ENCODE measurements at places on chromosomes 4 and X. TPM values are rescaled to one million over a fixed set of nuclear protein-coding genes. Genes with fewer than 3 reads are reported as not detected.

USP26 gene
- total RNA-seq: not detected

TBC1D14 gene
- 58.8 TPM for total RNA-seq

ANKRD50 gene
- 47.5 TPM for total RNA-seq

VCX3B gene
- total RNA-seq: not detected

SPANXN4 gene
- total RNA-seq: not detected

MAGEA3 gene
- not detected for total RNA-seq

DNA sequence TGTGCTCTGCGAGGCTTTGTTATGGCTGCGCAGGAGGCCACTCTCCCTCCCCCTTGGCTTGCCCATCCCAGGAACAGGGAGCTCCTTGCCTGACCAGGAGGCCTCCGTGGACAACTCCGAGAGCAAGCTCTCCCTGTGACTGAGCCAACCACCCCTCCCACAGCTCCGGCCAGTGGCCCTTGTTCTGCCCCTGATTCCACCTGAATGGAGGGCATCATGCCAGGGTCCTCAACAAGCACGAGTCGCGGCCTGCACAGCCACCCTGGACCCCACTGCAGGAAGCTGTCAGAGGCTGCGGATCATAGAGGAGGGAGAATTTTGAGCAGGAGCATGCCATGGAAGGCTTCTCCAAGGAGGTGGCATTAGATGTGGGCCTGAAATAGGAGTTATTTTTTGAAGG, 44.8 kb upstream of the GRPEL1 start:
- DNase-seq: no peak

DNA sequence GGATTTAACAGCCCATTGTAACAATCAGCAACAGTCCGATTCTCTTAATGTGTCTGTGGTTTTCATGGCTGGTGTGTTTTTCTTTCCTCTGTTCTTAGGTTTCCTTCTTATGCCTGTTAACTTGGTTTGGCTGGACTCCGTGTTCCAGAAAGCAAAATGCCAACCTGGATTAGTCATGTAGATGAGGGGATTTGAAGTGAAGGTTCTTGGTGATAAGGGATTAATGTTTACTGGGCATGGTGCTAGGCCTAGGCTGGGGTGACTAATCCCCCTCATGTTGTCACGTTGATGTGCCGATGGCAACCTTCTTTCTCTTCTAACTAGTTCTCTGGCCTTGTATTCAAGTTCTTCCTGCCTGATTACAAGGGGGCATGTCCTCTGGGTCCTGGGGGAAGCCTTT, 85.9 kb downstream of the REPS2 start:
- no peak for DNase-seq

- DNase-seq: no peak
Measured at GRCh38 chr4:61251129-61251528, 51.0 kb downstream of the ADGRL3 start.

- no peak for DNase-seq
Measured at GRCh38 chr4:164512124-164512523, 241.8 kb upstream of the SMIM31 start.

- no peak for DNase-seq
Measured at GRCh38 chrX:40734971-40735324, 394 bp downstream of the MED14 start.

- DNase-seq: no peak
Measured at GRCh38 chr4:2434420-2434819, 15.7 kb downstream of the CFAP99 start.

GRCh38 chr4:100042711-100043110, 92.6 kb upstream of the H2AZ1 start:
- DNase-seq: no peak

DNA sequence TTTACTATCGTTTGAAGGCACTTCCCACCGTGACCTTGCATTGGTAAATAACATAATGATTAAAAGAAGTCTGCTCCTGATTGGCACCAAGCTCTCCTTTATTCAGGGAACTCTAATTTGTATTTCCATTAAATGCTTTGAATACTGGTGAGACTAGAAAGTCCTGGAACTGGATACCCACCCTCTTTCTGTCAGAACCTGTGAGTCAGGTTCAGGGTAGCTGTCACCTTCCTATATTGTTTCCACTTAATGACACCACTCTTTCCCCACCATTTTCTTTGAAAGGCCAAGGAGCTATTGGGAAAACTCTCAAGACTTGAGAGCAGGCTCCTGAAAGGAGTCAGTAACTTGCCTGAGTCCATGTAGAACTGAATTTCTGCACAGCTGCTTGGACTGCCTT, 55.9 kb upstream of the RASSF6 start:
- DNase-seq: no peak

- peak; percentile 50 for DNase-seq
Measured at GRCh38 chrX:15468036-15468435, 25.1 kb downstream of the PIR start.

DNA sequence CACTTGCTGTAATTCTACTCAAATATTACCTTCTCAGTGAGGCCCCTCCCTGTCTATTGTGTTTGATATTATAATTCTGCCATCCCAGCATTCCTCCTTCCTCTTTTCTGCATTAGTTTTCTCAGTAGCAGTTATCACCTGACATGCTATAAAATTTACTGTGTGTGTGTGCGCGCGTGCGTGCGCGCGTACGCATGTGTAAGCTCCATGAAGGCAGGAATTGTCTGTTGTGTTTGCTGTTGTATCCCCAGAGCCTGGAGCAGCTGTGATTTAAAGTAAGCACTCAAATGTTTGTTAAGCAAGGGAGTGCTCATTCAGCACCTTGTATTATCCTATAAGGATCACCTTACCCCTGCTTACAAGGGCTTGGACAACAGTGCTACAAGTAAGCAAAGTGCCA, 8.6 kb downstream of the SRD5A3 start:
- DNase-seq: no peak

- no peak for DNase-seq
Measured at GRCh38 chr4:87108142-87108546, 112.3 kb downstream of the KLHL8 start.

DNA sequence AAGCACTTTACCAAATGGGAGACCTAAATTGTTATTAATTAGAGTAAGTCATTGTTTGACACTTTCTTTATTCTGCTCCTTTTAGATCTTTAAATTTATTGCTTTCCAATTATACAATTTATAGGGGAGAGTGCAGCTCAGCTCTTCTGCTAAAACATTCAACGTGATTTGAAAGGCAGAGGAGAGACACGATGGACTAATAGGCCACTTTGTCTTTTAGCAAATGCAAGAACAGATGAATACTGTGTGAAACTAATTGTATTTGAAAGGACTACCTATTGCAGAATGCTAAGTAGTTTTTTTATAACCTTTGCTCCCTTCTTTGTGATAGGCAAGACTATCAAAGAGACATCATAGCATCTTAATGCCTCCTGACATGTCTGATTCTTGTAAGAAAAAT, 320.4 kb upstream of the KLF3 start:
- no peak for DNase-seq

DNA sequence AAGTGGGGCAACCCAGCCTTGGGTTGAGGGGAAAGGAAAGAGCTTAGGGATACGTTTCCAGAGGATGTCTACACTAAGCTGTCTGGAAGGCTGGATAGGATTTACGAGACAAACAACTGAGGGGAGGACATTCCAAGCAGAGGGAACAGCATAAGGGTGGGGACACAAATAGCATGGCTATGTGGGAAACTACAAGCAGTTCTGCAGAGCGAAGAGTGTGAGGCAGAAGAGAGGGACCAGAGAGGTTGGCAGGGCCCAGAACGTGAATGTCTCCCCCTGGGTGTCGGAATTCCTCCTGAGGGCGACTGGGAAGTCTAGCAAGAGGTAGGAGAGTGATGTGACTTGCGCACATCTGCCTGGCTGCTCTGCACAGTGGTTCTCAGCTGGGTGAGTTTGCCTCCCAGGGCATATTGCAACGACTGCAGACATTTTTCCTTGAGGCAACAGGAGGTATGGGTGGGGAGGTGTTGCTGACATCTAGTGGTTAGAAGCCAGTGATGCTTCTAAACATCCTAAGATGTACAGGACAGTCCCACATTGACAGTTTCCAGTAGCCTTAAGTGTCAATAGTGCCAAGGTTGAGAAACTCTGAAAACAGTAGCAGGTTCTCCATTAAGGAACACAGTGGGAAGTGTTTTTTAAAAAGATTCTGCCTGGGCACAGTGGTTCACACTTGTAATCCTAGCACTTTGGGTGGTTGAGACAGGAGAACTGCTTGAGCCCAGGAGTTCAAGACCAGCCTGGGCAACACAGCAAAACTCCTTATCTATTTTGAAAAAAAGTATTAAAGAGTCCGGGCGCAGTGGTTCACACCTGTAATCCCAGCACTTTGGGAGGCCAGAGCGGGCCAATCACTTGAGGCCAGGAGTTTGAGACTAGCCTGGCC, 9.2 kb downstream of the NDUFA1 start:
- DNase-seq: peak; percentile 52

DNA sequence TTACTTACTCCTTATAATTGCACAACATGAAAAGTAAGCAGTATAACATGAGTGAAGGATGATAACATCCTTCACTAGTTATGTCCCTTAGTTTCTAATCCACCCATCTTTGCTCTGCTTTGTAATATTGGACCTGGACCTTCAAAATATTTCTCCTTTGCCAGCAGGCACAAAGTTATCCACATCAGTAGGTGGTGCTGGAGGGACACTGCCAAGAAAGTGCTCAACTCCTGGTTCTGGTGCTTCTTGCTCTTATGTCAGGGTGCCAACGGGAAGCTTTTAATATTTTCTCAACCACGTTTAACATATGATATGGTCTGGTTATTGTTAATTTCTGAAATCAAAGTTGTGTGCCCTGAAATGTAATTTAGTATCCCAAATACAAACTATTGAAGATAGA, 49.1 kb downstream of the TMEM165 start:
- DNase-seq: peak; percentile 24

DNA sequence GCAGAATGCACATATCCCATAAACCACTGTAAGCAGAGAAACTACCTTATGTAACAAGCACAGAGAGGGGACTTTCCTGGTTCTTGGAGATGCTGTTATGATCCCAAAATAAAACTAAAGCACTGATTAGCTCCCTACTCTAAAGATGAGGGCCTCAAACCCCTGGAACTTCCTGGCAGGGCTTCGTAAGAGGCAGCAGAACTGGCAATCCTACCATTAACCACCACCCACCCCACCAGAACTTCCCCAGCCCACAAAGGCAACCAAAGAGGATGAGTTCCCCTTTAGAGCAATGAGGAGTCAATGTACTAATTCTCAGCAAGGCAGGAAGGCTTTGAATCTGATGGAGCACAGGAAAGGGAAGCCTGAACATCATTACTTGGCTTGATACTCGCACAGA, 436.5 kb upstream of the FRG1 start:
- no peak for DNase-seq

DNA sequence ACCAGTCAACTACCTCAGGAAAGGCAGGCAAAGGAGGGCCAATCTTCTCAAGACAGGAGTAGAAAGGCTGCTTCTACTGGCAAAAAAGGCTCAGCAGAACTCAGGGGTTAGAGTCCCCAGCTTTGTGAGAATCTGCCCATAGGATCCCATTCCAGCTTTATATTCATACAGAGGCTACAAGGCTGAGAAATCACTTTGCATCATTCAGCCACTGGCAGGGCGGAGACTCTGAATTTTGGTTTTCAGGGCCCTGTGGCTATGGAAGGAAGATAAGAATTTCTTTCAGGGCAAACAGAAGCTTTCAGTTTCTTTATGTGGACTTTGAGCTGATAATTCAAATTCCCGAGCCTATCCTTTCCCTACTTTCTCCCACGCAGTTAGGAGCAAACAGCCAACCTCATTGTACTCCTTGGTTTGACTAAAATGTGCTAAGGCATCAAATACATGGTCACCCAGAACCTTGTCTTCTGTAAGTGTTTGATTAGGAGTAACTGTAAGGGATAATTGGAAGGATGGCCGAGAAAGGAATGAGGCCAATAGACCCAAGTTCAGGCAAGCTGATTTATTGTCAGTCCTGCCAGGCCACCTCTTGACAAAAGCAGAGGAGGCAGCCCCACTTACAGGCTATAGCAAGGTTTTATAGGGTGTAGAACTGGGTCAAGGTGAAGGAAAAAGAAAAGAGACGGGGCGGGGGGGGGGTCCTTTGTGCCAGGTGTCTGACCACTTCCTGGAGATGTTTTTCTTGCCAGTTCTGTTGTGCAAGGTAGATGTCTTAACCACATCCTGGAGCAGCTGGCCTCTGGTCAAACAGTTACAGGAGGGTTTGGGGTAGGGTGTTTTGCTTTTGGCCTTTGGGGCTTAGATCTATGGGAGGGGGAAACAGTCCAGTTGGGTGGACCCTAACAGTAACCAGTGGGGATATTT, 165.3 kb upstream of the PPP1R2C start:
- DNase-seq: no peak

All from neural progenitor cell (in vitro differentiated cells).